ENCODE measurements at places on chromosomes 16 and 17.

DNA sequence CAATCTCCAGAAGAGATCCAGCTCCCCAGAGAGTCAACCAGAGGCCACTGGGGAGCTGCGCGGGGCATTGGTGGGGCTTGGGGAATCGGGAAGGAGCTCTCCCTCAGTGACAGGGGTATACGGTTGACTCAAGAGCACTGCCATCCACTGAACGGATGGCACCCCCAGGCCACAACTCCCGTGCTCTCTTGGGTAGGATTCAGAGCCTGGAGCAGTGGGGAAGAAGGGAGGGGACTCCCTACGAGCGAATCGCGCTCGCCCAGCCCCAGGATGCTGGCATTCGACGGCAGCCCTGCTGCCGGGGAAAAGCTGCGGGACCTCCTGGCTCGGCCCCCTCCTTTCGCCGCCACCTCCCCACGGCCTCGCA, 473 bp upstream of the TPPP3 start:
- DNase-seq, result no peak

DNA sequence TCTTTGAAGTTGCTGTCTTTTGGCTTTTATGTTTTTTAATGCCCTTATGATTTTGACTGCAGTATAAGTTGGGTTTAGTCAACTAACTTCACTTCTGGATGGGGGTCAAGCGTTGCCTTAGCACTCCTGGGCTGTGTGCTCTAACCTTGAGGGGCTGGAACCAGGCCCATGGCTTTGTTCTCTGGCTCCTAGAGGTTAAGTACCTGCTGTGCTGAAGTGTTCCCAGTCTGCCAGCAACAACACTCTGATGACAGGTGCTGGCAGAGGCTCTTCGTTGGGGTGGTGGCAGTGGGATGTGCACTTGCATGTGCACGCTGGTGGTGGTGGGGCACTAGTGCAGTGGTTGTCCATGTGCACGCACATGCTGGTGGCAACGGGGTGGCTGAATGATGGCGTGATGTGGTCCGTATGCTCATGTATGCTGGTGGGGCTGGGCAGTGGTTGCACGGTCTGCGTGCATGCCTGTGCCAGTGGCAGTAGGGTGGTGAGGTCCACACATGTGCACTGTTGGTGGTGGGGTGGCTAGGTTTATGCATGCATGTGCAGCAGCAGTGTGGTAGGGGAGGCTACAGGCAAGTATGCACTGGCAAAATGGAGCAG, 447.8 kb upstream of the GOT2 start:
- DNase-seq, result no peak

- DNase-seq, result peak; percentile 100
These were observed 16.1 kb upstream of the PLLP start for GRCh38 chr16:57300387-57301125.

- DNase-seq, result no peak
These were observed 12.8 kb downstream of the CTRB1 start for GRCh38 chr16:75231570-75231969.

DNA sequence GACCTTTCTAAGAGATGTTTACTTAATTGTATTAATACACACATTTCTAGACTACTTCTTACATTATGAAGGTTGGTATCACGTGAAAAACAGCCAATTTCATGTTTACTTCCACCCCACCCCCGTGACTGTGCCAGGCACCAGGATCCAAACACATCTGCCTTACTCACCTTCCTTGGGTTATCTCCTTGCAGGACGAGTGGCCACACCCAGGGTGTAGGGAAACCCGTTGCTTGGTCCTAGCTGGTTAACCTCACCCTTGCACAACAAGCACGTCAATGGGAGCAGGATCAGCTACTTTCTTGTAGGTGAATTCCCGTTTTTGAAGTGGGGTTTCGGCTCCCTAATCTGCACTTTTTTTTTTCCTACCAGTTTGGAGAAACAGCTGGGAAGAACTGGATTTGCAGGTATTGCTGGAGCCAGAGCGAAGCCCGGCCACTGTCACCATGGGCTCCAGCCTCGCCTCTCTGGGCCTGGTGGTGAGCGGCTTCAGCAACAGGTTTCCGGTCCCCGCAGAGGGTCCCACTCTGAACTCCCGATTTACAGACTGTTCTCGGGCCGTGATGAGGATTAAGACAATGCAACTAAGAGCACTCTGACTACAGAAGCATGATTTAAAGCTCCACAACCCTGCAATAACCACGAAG, 2.1 kb upstream of the UBB start:
- peak; percentile 57 for DNase-seq

All from liver (tissue), 10 donors.